ENCODE measurements at places on chromosomes 13 and 19.

DNA sequence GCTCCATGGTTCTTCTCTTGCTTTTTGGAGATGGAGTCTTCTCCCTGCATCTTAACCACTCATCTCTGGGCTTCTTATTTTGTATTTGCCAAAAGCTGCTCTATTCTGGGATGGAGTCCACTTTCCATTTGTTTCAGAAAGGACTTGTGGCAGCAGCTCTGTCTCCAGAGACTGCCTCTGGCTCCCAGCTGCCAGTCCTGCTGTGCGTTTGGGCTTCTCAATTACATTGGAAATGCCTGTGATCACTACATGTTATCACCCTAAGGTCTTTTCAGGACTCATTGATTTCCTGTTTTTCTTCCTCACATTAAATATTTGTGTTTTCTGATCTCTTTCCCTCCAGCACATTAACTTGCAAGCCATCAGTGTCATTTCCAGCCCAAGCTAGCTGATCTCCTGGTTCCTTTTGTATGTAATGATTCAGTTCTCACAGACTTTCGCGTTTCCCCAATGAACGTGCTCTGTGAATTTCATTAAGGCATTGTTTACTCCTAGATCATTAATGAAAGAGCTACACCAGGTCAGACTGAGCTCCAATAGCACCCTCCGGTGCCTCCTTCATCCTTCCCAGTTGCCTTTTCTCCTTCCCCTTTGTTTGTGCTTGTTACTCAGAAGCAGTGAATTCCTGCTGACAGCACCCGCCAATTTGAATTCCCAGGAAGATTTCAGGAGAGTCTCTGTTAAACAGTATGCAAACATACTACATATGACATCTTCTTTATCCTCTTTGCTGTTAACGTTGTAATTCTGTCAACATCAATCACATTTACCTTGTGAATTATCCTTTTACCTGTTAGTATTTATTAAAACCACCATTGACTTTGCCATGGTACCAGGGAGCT is 3.0 kb downstream of the CBY2 start:
- no peak for DNase-seq

DNA sequence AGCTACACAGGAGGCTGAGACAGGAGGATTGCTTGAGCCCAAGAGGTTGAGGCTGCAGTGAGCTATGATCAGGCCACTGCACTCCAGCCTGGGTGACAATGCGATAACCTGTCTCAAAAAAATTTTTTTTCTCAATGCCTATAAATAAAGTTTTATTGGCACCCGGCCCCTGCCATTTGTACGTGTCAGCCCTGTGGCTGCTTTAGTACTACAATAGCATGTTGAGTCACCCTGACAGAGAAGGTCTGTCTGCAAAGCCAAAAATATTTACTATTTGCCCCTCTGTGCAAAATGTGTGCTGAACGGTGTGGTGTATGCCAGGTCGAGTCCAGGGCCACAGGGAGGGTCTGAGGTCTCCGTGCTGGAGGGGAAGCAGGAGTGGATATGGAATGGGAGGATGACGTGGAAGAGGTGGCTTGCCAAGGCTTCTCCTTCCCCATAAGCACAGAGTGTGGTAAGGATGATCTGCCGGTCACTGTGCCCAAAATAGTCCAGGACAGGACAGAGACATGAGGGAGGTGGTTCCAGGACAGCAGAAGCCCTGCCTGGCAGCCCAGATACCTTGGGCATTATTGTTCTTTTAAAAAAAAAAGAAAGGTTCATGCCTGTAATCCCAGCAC is 10.0 kb downstream of the NMRK2 start:
- no peak for DNase-seq

DNA sequence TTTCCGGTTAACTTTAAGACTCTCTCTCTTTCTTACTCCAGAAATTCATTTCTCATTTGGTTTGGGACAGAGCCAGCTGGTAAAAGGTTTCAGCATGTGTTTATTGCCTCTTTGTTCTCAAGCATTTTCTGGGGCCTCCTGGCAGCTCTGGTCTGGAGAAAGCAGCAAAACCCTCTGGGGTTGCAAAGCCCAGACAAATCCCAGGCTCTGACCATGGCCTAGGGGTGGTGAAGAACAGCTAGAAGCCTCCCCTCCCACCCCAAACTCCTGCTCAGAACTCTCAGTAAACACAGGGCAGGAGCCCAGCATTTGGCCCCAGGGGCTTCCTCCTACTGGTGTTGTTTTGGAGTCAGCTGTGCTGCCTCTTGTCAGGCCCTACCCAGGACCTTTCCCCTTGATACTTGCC is 124.2 kb upstream of the SERP2 start:
- DNase-seq: no peak

DNA sequence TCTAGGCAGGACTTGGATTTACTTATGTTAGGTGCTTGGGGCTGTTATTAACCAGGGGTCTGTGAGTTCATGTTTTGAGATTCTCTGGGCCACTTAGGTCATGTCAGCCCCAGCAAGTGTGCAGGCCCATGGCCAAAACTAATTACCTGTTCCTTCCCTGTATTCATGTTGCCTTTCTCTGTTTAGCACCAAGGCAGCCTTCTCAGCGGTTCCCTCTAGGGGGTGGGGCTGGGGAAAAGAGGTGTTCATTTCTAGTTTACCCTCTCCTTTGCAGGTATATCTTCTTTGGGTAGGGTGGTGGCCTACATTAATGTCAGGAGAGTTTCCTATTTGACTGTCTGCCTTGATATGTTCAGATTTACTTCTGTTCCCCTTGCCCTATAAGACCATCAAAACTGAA is 61.7 kb downstream of the PDS5B start:
- DNase-seq: no peak

GRCh38 chr19:8135946-8136618 is 13.3 kb downstream of the FBN3 start:
- no peak for DNase-seq

GRCh38 chr19:7654401-7654800 is 14.4 kb upstream of the RETN start:
- DNase-seq: no peak

DNA sequence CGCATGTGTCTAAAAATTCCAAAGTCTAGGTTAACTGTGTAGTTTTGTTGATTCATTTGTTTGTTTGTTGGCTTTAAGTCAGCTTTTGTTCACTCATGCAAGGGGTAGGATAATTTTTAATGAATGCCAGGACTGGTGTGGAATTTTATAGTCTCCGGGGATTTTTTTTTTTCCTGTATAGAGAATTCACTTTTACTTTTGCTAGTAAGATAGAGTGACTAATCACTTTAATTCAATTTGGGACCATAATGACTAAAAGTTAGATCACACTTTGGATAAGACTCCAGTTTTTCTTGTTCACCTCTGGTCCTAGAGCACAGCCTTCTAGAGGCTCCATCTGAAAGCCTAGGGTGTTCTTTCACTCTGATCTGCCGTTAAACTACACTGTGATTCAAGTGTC is 1690.0 kb downstream of the PCDH9 start:
- no peak for DNase-seq

GRCh38 chr13:77528834-77529500 is 6.5 kb upstream of the SCEL start:
- peak; percentile 11 for DNase-seq

GRCh38 chr13:28415994-28416421 is 78.9 kb downstream of the FLT1 start:
- DNase-seq: no peak

DNA sequence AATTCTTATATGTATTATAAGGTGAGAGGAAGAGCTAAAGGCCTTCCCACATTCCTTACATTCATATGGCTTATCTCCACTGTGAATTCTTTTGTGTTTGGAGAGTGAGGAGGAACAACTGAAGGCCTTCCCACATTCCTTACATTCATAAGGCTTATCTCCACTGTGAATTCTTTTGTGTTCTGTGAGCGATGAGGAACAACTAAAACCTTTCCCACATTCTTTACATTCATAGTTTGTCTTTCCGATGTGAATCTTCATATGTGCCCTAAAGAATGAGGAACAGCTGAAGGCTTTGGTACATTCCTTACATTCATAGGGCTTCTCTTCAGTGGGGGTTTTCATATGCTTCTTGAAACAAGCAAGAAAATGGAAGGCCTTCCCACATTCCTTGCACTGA is 13.3 kb downstream of the ZNF699 start:
- DNase-seq: no peak

DNA sequence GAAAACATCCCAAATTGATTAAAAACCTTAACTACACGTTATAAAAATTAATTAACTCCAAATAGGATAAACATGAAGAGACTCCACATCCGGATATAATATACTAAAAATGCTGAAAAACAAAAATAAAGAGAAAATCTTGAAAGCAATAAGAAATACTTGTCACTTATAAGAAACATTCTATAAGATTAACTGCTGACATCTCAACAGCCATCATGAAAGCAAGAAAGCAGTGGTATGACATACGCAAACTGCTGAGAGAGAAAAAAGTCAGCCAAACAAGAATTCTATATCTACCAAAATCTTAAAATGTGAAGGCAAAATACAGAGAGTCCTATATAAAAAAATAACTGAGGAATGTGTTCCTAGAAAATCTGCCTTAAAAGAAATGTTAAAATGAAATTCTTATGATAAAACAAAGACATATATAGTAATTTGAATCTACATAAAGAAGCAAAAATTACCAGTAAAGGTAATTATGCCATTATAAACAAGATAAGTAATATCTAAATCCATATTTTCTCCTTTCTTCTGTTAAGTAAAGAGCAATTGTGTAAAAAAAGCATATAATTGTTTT is 1851.1 kb downstream of the PCDH9 start:
- DNase-seq: no peak

DNA sequence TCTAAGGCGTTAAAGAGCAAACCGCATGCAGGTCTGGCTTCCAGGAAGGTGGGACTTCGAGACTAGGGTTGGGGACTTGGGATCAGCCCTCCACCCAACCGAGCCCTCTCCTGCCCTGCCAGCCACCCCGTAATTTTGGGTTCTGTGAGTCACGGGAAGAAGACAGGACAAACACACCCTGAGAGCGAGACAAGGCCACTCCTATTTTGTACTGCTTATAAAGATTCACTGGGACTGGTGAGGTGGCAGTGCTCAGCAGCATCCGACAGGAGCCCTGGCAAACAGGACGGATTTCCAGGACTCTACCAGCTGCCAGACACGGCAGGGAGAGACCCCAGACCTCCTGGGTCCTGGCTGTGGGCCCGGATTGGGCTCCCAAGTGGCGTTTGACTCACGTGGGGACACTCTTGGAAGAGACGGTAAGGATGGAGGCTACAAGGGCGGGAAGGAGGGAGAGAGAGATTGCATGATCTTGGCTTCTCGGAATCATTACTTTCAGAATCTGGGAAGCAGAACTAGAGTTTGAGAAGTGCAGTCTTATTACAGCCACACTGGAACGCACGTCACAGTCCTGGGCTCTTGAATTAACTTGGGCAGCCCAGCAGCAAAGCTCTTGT is at the start of gene C5AR2:
C5AR2 (plus strand) TSS at position 245 of the 617 bp plus-strand sequence. CDS start 8,625 bp downstream, outside the sequence.
- no peak for DNase-seq

DNA sequence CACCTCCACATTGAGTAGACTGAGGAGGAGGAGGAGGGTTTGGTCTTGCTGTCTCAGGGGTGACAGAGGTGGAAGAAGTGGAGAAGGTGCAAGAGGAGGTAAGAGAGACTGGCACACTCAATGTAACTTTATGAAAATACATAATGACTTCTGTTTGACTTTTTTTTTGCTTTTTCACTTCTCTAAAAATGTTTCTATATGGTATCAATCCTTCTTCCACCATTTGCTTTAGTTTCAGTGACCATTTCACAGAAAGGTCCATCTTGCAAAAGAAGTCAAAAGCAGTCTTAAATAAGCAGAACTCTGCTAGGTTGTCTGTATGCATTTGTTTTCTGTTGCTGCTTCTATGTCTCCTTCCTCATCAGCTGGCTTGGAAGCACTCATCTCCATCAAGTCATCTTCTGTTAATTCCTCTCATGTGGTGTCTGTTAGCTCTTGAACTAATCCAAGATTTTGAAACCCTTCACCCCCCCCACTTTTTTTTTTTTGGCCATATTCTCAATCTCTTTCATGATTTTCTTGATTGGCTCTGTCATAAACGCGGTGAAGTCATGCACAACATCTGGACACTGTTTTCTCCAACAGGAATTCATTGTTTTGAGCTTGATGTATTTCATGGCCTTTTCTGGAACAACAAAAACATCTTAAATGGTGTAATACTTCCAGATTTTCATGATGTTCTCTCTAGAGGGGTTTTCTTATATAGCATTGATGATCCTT is 80.8 kb downstream of the KL start:
- DNase-seq: no peak

- no peak for DNase-seq
These were observed 335.7 kb downstream of the RFC3 start for GRCh38 chr13:34153428-34154180.

GRCh38 chr19:5016781-5017180 is 47.9 kb downstream of the KDM4B start:
- DNase-seq: no peak

DNA sequence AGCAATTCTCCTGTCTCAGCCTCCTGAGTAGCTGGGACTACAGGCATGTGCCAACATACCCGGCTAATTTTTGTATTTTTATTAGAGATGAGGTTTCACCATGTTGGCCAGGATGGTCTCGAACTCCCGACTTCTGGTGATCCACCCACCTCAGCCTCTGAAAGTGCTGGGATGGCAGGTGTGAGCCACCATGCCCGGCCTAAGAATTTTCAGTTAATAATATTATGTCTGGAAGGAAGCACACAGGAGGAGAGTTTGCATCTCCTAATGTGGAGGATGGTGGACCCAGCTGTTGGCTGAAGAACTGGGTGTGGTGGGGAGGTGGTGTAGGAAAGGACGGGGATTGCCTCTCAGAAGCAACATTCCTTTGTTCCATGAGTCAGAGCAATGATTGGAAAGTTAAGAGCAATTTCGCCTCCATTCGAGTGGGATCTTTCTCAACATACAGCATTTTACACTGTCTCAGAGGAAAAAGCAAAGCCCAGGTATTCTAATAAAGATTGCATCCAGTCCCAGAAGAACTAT is 11.9 kb downstream of the PDCD2L start:
- no peak for DNase-seq

DNA sequence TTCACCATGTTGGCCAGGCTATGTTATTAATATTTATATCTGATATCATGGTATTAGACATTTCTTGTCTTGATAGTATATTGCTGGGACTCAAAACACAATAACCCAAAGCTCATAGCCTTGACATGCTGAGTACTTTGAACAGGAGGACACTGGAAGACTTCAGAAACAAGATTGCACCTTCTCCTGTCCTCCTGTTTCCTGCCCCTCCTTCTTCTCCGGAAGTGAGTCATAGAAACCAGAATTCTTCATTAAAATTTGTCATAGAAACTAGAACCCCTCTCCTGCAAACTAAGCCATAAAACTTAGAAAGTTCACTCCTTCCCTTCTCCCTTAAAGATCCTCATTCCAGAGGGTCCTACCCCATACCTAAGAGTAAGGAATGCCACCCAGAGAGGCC is 400.2 kb downstream of the SLITRK5 start:
- no peak for DNase-seq

DNA sequence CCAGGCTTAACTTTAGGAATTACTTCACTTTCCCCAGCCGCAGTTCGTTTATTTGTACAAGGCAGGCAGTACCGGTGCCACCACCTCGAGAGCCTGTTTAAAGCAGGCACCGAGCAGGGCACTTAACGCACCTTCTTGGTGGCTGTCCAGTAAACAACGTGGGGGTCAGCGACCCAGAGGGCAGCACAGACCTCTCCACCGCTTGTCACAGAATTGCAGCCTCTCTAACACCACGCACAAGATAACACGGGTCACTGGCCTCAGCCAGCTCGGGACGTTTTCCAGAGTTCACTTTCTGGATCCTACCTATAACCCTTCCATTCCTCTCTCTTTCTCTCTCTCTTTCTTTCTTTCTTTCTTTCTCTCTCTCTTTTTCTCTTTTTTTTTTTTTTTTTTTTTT is 16.8 kb upstream of the ELAVL1 start:
- no peak for DNase-seq

GRCh38 chr13:107548338-107548737 is 667.0 kb downstream of the LIG4 start:
- no peak for DNase-seq

All from activated T-cell treated with anti-CD3 and anti-CD28 coated beads, Interleukin-2, amount 50 U/mL, for 72 hours (primary cell).